ENCODE measurements at places on chromosomes 4 and X.

GRCh38 chr4:174209341-174209740, 74.1 kb downstream of the FBXO8 start:
- DNase-seq = no peak

GRCh38 chr4:168999809-169000208, 10.2 kb downstream of the CBR4 start:
- no peak for DNase-seq

GRCh38 chr4:137422666-137423065, 109.6 kb downstream of the PCDH18 start:
- no peak for DNase-seq

- no peak for DNase-seq
Measured at GRCh38 chrX:132046533-132046932, 23.4 kb downstream of the STK26 start.

DNA sequence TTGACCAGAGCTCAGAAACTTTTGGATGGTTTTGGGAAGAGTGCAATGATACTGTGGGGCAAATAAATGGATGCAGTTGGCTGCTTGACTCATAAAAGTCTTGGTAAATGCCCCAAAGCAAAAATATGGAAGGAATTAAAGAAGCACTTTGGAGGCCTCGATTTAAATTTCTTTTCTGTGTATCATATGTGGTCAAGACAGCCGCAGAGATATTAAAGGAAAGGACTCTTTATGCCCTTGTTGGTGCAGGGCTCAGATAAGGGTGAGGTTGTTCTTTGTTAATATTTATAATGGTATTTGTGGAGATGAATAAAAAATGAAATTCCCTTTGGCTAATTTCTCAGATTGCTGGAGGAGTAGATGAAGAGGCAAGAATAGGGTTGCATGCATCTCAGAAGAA, 90.2 kb downstream of the NHS start:
- no peak for DNase-seq

- DNase-seq = no peak
Measured at GRCh38 chrX:101999644-102000539, 68.1 kb upstream of the ZMAT1 start.

DNA sequence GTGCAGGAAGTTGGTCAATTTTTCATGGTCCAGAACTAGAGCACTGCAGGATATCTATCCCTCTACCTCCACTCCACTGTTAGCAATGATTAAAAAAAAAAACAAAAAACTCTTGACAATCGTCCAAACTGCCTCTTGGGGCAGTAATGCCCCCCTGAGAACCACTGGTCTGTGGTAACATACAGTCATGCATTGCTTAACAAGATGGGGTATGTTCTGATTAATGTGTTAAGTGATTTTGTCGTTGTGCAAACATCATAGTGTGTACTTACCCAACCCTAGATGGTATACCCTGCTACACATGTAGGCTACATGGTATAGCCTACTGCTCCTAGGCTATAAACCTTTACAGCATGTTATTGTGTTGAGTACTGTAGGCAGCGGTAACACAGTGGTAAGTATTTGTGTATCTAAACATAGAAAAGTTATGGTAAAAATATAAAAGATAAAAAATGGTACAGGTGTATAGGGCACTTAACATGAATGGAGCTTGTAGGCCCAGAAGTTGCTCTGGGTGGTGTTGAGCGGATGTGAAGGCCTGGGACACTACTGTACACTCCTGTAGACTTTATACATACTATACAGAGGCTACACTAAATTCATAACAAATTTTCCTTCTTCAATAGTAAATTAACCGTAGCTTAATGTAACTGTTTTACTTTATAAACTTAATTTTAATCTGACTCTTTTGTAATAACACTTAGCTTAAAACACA, 34.1 kb downstream of the ART3 start:
- DNase-seq = no peak

DNA sequence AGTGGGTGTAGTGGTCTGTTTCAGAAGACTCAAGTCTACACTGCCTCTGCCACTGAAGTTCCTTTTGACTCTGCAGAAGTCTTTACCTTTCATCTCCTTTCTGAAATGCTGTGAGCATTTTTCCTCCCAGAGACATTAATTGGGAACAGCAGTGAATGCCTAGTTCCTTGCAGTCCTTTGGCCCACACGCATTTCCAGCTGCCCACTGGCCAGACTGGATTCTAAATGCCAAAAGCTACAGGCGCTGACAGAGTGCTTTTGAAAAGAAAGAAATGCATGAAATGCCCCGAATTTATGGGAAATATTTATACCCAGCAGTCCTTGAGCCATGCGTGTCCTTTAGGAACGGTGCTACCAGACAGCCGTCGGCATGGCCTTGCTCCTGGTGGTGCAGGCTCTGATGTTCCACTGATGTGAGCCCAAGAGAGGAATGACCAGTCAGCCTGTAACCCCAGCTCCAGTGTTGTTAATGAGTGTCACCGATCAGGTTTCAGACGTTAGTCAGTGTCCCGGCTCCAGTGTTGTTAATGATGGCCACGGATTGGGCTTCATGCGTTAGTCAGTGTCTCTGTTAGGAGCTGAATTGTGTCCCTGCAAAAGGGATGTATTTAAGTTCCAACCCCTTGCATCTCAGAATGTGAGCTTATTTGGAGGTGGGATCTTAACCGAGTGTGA, 132.6 kb downstream of the TBL1X start:
- DNase-seq = no peak

GRCh38 chrX:6187256-6187655, 41.4 kb downstream of the NLGN4X start:
- no peak for DNase-seq

GRCh38 chrX:40908026-40908425, 172.7 kb upstream of the MED14 start:
- DNase-seq = no peak

DNA sequence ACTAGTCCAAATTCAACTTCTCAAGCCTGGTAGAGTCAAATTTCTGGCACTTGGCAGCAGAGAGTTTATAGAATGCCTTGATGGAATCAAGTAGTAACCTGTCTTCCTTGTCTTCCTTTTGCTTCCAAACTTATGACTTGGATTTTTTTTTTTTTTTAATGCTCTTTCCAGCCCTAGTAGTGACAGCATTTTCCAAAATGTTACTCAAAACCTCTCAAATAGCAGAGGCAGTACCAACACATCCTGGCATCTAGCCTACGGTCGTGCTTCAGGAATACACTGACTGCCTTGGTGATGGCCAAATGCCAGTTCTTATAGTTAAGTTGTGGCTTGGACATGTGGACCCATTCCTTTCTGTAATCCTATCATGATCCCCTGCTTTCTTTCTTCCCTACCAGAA, 46.0 kb downstream of the GALNT7 start:
- no peak for DNase-seq

- DNase-seq = peak; percentile 35
Measured at GRCh38 chr4:38949411-38950051, 81.9 kb downstream of the FAM114A1 start.

- no peak for DNase-seq
Measured at GRCh38 chrX:14420841-14421240, 108.5 kb upstream of the GLRA2 start.

GRCh38 chrX:26586570-26586969, 370.6 kb downstream of the MAGEB5 start:
- DNase-seq = no peak

GRCh38 chrX:140525448-140525847, 20.6 kb upstream of the SOX3 start:
- no peak for DNase-seq

GRCh38 chr4:73869130-73870055, at the start of gene CXCL1:
Gene CXCL1, plus strand, starts transcription at chr4:73869393. Its CDS starts 78 bp downstream, at chr4:73869471.
- no peak for DNase-seq

DNA sequence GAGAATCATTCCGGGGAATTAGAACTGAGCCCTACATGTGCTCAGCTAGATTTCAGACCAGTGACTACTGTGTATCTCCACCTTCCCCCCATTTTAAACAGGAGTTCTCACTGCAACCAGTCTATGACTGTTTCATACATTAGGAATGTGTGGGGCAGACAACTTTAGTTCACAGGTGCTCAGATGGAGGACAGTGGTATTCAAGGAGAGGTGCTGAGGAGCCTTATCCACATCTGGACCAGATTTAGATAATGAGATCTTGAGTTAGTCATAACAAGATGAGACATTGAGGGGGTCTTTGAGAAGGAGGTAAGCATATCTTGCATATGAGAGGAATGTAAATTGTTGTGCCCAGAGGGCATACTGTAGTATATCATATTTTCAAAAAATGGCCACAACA, 32.8 kb upstream of the RELL1 start:
- no peak for DNase-seq

DNA sequence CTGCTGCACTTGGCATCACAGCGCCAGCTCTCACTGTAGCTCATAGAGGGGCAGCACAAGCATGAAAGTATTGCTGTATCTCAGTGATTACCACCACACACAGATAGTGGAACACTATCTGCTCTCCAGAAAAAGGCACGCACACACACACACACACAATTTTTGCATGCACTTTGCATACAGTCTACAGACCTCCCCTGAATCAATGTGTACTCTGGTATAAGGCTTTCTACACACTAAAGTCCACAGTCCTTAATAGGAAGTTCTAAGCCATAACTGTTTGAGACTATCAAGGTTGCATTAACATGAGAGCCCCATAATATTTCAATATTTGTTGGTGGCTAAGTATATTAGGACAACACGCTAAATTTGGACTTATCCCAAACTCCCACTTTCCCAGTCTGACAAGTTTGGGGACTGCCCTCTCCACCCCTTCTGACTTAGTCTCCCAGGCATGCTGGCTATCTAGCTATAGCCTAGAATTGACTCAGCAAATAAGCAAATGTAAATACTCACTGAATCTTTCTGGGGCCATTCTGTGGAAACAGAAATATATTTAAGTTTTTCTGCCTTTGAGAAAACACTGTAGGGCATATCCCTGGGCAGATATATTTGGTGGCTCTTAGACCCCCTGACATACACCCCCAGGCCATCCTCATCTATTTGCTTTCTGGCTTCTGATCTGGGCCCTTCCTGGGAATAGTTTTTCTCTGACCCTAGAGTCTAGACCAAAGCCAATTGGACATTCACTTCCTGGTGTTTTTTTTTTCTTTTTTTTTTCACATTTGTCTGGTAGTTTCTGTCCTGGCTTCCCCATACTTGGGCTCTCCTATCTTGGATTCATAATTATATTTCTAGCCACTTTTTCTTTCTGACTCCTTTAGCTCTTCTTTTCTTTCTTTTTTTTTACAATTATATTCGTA, 36.4 kb upstream of the CT47C1 start:
- DNase-seq = no peak

DNA sequence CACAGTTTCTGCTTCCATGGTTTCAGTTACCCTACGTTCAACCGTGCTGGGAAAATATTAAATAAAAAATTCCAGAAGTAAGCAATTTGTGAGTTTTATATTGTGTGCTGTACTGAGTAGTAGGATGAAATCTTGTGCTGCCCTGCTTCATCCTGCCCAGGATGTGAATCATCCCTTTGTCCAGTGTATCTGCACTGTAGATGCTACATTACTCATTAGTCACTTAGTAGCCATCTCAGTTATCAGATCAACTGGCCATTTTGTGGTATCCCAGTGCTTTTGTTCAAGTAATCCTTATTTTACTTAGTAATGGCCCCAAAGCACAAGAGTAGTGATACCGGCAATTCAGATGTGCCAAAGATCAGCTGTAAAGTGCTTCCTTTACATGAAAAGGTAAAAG, 97.9 kb downstream of the COX18 start:
- DNase-seq = no peak

DNA sequence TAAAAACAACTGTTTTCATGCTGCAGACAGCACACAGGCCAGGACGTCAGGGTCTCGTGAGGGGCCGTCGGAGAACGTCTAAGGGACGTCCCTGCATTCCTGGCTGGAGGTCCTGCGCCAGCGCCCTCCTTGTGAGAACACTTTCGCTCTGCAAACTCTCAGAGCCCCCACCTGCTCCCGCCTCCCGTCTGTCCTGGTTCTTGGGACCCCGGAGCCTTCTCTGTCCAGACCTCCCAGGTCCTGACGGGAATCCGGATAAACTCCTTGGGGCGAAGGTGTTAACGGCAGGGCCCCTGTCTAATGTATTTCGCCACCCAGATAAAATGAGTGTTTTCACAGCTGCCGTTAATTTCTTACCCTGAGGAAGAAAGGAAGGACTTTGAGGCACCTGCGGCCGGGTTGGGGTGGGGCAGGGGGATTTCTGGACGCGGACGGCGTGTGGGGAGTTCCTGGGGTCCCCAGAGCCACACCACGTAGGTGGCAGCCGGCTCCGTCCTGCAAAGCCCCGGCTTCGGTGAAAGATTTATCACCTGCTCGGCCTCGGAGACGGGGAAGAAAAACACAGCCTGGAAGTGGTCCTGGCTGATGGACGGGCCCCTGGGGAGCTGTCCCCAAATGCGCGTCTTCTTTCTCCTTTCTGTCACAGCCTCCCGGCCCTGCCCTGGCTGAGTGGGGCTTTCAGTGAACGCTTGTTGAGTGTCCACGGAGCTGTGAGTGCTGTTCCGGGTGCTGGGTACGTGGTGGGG, 35.1 kb upstream of the PPP2R3B start:
- DNase-seq = no peak

GRCh38 chr4:60020389-60020788, 1179.7 kb upstream of the ADGRL3 start:
- no peak for DNase-seq

- no peak for DNase-seq
Measured at GRCh38 chr4:15516494-15516893, 46.8 kb downstream of the CC2D2A start.

DNA sequence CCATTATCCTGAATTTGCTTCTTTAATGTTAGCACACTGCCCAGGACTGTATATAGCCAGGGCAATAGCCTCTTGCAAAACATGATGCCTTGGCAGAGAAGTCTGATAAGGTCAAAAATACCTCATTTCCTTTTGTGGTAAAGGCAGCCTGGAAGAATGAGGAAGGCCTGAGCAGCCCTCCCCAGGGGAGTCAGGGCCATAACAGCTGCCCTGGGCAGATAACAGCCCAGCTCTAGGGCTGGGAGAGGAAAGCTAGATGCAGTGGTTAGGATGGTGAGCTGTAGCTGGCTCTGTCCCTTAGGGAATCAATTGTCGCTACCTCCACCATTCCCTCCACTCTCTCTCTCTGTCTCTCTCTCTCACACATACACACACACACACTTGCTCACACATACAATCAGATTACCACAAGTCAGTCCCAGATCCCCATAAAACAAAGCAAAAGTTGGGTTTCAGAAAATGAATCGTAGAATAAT, 29.2 kb downstream of the EFHC2 start:
- DNase-seq = no peak

DNA sequence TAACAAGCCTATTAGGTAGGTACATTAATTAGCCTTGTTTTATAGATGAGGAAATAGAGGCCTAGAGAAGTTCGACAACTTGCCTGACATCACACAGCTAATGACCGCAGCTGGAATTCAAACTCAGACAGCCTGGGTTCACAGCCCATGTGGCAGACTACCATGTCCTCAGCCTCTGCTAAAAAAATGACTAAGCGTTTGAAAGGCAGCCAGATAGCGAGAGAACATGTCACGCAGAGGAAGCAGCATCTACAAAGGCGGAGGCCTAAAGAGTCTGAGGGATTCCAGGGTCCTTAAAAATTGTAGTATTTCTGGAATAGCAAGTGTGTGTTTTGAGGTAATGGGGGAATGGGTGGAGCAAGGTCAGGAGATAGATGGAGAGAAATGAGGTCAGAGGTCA, 33.2 kb upstream of the BMP15 start:
- DNase-seq = no peak

All from T-helper 22 cell (primary cell).